ENCODE measurements at places on chromosomes 12 and 14.

DNA sequence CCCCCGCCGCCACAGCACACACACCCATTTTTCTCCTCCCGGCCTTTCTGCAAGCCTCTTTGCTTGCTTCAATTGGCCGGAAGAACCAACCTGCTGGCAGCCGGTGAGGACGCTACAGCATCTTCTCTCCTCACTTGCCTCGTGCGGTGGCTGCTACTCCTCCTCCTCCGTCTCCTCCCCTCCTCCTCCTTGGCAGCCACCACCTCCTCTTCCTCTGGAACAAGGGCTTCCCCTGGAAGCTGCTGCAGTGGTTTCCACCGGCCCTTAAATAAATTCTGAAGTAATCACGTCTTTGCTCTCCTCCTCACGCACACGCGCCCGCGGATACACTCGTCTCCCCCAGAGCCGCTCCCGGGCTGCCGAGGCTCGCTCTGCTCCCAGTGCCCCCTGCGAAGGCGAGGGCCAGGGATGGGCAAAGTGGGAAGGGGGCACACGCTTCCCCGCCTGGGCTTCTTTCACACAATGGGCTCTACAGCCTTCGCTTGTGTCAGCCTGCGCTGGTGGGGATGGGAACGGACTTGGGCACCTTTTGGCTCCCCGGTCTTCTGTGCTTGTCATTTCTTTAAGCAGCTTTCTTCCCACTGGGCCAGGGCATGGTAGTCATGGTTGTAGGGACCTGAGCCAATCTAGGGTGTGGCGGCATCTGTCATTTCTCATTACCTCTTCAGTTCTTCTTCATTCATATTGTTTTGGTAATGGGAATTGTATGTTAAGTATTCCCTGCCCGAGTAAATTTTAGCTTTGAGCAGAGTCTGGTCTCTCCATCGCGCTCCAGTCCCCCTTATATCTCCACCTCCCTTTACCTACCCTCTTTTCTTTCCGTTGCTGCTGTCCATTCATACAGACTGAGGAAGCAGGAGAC, at the start of gene PPFIA2:
PPFIA2 (minus strand) TSS at position 161 of the 862 bp plus-strand sequence.
- DNase-seq, result no peak

DNA sequence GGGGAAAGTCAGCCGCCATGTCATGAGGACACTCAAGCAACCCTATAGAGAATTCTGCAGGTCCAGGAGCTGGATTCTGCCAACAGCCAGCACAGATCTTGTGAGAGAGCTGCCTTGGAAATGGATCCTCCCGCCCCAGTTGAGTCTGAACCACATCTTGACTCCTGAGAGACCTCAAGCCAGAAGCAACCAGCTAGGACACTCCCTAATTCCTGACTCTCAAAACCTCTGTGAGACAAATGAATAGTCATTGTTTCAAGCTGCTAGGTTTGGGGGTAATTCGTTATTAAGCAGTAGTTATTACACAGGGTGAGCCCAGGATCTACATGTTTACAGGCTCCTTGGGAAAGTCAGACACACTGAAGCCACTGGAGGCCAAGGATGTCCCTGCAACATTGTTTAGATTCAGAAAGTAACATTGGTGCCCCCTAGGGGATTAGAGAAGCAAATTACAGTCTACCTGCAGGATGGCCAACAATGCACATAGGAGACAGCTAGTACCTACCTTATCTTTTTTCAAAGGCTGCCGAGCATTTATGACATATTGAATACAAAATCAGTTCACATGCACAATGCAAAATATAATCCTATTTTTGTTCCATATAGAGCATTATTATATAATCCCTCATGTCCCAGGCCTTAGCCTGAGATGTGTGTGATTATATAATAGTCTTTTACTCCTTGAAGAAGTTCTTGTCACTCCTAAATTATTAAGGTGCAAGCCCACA, 57.9 kb upstream of the FICD start:
- no peak for DNase-seq

DNA sequence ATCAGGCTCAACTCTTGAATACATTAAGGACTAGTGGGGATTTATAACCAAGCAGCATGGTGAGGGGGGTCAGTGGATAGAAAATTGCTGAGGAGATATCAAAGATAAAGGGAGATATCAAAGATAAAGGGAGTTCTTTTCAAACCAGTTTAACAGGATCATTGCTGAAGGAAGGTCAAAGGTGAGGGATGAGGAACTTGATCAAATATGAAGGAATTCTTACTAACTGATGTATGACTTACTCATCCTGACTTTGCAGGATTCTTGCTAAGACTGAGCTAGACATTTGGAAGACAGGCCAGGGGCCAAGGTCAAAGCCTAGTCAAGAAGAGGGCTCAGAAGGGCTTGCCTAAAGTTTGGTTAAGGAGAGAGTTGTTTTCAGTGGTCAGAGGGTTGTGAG, 4.8 kb downstream of the ABHD4 start:
- DNase-seq, result no peak

GRCh38 chr12:130083002-130083401, 79.3 kb upstream of the FZD10 start:
- no peak for DNase-seq
